ENCODE measurements at places on chromosomes 5 and 9.

DNA sequence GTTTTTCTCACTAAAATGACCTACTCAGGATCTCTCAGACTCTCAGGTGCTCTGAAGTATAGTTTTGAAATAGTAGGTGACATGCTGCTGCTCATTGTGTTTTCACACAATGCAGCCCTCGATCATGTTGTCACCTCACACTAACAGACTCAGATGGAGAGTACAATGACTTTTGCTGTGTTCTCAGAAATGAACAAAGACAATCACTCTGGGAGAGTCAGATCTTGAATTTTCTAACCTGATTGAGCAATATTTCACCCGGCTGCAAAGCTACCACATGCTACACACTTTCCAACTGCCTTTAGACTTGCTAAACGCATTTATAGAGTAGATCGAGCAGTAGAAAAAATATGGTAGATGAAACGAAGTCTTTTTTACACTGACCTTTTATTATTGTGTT lies 113.4 kb downstream of the ST8SIA4 start:
- DNase-seq, result no peak

DNA sequence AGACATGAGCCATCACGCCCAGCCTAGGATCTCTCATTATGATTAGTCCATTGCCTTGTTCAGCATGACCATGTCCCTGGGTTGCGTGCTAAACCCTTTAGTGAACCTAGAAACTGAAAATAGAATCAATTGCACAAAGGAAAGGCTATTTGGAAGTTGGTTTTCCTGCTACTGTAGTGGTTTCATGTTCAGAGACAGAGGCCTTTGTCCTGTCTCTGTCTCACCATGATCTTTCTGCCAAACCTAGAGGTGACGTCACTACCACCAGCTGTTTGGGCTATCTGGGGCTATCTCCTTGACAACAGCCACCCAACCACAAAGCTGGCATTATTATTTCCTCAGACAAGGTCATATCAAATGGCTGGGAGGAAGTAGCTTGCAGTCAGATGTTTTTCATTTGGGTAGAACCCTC lies 4.0 kb upstream of the CDK5RAP2 start:
- DNase-seq, result peak; percentile 69

DNA sequence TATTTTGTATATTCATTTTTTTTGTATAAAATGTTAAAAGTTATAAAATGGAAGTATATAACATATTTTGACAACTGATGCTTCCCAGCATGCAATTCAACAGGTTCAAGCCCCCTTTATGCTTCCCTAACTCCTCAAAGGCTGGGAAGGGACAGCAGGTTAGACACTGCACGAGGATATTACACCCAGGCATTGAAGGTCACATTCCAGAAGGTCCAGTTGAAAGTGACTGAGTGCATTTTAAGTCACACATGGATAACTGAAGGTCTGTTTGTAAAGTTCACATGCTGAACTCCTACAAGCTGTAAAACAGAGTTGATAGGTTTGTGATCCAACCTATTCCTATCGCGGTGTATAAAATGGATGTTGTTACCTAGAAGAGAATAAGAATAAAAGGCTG lies 13.6 kb downstream of the PRXL2C start:
- no peak for DNase-seq

DNA sequence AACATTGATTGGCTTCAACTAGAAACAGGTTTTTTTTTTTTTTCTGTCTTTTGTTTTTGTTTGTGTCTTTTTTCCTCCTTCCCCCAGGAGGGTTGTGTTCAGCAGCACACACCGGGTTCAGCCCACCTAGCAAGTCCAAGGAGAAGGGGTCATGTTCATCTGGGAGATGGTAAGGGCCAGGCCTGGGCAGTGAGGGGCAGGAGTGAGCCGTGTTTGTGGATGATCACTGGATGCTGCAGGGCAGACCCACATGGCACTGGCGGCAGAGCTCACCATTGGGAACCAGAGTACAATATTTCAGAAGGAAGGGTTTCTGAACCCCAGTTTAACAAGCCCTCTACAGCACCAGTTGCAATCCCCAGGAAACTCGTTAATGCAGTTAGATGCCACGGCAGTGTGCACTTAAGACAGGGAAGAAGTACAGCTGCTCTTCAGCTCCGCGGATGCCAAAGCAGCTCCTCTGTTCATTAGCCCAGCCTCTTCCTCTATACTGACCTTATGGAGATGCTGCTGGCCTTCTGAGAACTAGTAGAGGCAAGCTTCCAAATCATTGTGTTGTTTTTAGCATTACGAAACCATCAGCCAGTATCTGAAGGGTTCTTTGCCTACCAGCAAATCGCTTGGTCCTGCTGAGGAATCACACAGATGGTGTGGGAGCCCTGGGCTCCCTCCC lies 508.2 kb upstream of the WWC1 start:
- DNase-seq, result no peak

- DNase-seq, result no peak
Observed at GRCh38 chr5:10743951-10744350, 17.1 kb downstream of the DAP start.

- DNase-seq, result no peak
Observed at GRCh38 chr9:70625078-70625477, 210.6 kb upstream of the KLF9 start.

DNA sequence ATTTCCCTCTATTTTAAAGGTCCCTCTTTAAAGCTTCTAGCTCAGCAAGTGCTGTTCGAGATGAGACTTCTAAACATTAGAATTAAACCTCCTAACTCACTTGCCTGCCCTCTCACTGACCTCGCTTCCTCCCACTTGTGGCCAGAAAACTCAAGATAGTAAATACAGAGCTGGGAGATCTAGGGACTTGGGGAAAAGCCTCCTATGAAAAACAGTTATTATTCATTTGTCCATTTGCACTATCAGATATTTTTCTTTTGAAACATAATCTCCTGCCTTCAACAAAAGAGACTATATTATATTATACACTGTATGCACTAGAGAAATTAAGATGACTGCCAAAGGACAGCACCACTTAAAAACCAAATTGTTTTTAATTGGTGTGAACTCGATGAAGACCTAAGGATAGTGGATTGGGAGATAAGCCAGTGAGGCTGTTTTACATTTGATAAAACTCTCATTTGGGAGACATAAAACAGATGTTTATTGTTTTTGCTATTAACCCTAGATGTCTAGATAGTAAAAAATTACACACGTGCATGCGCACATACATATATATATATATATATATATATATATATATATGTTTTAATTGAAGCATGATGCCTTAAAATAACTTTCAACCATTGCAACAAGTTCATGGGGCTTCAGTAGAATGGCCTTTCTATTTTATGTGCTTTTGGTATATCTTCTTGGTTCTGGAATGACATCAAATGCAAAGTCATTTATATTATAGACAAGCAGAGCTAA lies 229.4 kb downstream of the ADAMTSL1 start:
- no peak for DNase-seq

GRCh38 chr9:96457266-96457665 lies 7.3 kb downstream of the HABP4 start:
- no peak for DNase-seq

DNA sequence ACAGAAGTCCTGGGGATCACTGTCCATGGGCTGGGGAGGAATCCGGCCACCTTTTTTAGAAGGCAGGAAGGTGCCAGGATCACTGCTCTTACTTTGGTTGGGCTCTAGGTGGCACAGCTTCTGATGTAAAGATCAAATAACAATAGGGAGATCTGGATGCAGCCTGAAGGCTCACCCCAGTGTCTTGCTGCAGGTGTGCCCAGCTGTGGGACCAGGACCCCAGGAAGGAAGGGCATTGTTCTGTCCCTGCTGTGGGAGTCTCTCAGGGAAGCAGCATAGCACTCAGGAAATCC lies 69.6 kb downstream of the DAB2IP start:
- DNase-seq, result no peak

DNA sequence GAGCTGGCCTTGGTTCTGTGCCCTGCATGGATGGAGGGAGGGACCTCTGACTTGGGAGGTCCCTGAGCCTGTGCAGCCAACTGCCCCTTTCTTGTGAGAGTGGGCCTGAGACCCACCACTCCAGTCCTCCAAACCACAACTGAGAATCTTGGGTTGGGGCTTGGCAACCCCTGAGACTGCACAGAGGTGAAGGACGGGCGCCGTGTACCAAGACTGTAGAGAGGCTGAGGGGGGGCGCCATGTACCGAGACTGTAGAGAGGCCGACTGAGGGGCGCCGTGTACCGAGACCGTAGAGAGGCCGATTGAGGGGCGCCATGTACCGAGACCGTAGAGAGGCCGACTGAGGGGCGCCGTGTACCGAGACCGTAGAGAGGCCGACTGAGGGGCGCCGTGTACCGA lies 59.3 kb upstream of the CACNA1B start:
- DNase-seq, result no peak

GRCh38 chr5:108276187-108277050 lies 105.5 kb downstream of the FBXL17 start:
- DNase-seq, result no peak

GRCh38 chr5:31708089-31708488 lies 69.2 kb downstream of the PDZD2 start:
- DNase-seq, result no peak

DNA sequence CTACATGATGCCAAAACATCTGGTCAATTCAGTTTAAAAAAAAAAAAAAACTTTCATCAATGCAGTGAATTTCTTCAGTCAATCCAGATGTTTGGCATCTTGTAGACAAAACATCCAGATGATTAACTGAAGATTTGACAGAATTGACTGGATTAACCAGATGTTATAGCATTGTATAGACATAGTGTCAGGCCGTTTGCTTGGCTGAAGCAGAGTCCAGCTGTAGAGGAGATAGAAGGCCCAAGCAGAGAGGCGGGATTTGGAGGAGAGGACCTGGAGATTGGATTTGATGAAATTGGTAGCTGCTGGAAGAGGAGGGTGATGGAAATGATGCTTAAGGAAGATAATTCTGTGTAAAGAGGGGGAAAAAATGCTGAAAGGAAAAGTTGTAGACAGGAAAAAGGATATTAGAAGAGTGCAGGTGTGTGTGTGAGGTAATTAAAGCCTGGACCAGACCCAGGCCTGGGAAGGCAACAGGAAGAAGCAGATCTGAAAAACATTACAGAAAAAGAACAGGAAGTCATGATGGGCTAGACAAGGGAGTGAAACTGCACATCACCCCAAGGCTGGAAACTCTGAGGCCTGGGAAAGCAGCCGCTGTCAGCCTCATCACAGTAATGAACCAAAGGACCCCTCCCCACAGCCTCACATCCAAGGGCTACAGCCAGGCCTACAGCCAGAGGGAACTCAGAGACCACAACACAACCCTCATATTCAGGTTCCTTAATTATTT lies 258.3 kb downstream of the CWC27 start:
- no peak for DNase-seq

DNA sequence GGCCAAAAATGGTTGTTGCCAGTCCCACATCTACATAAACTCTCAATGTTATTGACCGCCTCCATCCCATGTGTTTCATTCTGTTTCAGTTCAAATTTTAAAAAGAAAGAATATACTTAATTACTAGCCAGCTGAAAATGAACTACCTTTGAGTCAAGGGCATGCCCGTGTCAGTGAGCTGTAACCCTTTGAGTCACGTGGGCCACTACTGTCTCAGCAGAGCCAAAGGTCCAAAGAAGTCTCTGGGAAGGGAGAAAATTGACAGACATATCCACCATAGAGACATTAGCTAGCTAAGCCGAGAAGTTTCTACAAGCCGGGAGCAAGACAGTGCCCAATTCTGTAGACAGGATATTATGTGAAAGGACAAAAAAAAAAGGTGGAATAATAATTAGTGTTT lies 59.7 kb downstream of the NIM1K start:
- no peak for DNase-seq

DNA sequence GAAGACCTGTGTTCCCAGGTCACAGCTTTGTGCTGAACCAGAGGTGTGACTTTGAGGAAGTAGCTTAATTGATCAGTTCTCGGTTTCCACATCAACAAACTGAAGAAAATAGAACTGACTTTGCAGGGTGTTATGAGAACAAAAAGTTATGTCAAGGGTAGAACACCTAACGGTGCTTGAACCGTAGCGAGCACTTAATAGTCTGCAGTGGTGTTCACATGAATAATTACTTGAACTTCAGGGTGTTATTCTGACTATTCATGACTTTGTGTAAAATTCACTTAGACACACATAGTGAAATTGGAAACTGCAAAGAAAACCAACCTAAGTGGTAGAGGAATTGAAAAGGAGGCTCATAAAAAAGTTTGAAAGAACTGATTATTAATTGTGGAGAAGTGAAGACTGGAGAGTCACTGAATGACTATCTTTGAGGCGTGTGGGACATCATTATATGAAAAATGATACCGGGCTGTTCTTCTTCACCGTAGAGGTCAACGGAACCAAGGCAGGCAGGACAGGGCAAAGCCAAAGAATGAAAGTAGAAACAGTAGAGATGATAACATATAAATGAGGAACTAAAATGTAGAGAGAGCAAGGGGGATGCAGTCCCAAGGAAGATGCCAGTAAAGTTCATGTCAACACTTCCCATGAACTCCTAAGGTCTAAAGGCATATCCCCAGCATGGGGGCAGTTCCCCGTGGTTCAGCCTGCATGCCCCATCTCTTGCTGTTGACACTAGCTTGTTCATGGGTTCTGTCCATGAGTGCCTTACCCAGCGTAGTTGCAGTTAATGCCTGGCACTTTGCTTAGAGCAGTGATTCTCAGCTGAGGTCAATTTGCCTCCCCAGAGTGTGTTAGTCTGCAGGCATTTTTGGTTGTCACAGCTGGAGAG lies 118.7 kb downstream of the ZNF462 start:
- no peak for DNase-seq

- no peak for DNase-seq
Observed at GRCh38 chr5:15948190-15948589, 231.4 kb downstream of the MARCHF11 start.

GRCh38 chr5:157917491-157917890 lies 58.5 kb upstream of the CLINT1 start:
- DNase-seq, result no peak

DNA sequence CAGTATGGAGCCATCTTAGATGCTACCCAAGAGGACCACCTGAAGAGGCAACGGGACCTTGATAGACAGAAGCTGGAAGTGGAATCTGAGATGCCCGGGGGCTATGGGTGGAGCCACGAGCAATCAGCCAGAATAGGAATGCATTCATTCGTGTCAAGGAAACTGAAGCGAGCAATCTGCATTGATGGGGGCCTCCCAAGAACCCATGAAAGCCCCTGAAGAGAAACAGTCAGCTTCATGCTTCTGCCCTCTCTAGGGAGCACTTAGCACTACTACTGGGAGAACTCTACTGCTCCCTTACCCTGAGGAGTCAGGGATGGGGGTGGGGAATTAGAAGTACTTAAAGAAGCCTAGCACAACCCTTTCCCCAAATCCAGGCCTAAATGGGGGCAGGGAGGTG lies 51.9 kb upstream of the TCERG1 start:
- no peak for DNase-seq

DNA sequence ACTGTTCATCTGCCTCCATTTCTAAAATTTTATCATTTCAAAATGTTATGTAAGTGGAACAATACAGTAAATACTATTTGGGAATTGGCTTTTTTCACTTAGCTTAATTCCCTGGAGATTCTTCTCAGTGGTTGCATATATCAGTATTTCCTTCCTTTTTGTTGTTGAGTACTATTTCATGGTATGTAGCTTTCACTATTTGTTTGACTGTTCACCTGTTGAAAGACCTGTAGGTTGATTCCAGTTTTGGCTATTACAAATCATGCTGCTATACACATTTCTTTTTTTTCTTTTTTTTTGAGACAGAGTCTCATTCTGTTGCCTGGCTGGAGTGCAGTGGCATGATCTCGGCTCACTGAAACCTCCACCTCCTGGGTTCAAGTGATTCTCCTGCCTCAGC lies 33.0 kb upstream of the PWWP2A start:
- DNase-seq, result no peak

- DNase-seq, result no peak
Observed at GRCh38 chr5:38344891-38345290, 86.5 kb downstream of the EGFLAM start.
